ENCODE measurements at places on chromosomes 5 and 9.

DNA sequence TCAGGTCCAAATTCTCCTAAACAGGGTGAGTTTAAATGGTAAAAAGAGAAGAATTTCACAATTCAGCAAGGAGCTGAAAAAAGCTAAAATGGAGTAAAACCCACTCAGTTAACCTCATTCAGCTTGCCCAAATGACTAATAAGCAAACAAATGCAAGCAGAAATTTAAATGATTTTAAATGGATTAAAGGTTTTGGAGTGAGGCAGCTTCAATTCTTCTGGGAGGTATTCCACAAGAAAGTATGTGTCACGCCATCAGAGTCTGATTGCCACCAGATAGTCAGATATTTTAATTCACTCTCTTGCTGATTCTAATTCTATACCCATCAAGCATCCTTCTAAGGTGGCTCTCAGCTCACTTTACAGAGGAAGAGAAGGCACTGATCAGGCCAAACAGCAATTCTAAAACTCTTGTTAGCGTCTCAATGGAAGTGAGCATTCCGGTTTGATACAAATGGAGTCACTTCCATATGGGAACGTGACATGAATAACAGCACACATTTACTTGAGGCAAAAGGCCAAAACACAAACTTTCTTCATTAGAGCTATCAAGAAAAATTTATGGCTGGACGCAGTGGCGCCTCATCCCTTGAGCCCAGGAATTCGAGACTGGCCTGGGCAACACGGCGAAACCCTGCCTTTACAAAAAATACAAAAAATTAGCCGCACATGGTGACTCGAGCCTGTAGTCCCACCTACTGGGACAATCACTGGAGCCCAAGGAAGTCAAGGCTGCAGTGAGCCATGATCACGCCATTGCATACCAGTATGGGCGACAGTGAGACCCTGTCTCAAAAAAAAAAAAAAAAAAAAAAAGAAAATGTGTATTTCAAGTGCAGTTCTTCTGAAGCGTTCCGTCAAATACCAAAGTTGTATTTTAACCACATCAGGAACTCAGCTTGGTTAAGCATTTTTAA is 2.0 kb downstream of the CLK4 start:
- no peak for DNase-seq

- peak; percentile 60 for DNase-seq
Measured at GRCh38 chr9:93952784-93953495, 2.2 kb downstream of the BARX1 start.

GRCh38 chr9:89740722-89741121 is 135.9 kb downstream of the GADD45G start:
- no peak for DNase-seq

DNA sequence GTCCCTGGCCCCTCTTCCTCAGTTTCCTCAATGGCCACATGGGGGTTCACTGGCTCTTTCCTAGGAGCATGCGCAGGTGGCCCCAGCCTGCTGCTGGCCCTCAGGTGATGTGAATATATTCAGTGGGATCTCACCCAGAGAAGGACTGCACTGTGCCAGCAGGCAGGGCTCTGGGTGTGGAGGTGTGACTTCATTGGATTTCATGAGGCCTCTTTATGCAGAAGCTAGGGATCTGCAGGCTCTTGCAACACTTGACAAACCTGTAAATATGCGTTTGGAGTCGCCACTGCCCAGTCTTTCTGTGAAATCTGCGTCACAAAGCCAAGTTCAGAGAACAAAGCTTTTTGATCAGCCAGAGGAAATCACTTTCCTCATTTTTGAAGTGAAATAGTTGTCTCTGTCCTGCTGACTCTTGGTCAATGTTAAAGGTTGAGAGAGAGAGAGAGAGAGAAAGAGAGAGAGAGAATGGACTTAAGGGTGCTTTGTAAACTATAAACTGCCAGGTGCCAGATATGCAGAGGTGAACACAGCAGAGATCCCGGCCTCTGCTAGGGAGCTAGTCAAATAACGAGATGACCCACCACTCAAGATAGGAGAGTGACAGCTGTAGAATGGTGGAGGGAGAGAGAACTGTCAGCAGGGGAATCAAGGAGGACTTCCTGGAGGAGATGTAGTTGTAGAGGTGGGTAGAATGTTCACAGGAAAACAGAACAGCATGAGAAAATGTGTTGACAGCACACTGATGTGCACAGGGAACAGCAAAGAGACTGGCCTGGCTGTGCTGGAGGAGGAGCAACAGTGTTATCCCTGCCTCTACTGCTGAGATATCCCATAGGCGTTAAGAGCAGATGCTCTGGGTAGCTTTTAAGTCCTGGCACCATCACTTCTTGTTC is 167.0 kb upstream of the ZNF618 start:
- no peak for DNase-seq

- DNase-seq: no peak
Measured at GRCh38 chr5:96901384-96901783, 25.1 kb downstream of the ERAP2 start.

DNA sequence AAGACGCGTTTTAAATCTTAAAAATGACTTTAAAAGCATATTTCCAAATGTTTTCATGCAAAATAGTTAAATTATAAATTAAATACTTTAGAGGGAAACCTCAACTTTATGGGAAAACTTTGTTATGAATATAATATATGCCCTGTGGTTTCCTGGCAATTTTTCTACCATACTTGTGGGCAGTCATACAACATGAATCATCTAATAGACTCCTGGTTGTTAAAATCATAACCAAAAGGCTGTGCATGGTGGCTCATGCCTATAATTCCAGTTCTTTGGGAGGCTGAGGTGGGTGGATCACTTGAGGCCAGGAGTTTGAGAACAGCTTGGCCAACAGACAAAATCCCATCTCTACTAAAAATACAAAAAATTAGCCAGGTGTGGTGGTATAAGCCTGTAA is 18.2 kb downstream of the ATP10B start:
- no peak for DNase-seq

DNA sequence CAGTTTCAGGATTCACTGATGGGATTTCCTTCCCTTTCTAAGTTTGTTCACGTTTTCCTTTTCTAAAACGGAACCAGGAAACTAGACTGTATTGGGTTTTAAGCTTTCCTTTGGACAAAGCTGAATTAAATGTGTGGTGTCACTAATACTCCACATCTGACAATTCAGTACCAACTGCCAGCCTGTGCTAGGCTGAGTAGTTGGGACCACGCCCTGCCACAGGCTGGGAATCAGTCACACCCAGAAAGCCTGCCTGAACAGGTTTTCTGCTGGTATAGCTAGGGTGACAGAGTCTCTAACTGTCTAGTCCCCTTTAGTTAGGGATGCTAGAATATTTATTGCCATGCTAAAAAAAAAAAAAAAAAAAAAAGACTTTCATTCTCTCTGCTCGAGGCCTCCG is 15.6 kb downstream of the SPACA9 start:
- no peak for DNase-seq

DNA sequence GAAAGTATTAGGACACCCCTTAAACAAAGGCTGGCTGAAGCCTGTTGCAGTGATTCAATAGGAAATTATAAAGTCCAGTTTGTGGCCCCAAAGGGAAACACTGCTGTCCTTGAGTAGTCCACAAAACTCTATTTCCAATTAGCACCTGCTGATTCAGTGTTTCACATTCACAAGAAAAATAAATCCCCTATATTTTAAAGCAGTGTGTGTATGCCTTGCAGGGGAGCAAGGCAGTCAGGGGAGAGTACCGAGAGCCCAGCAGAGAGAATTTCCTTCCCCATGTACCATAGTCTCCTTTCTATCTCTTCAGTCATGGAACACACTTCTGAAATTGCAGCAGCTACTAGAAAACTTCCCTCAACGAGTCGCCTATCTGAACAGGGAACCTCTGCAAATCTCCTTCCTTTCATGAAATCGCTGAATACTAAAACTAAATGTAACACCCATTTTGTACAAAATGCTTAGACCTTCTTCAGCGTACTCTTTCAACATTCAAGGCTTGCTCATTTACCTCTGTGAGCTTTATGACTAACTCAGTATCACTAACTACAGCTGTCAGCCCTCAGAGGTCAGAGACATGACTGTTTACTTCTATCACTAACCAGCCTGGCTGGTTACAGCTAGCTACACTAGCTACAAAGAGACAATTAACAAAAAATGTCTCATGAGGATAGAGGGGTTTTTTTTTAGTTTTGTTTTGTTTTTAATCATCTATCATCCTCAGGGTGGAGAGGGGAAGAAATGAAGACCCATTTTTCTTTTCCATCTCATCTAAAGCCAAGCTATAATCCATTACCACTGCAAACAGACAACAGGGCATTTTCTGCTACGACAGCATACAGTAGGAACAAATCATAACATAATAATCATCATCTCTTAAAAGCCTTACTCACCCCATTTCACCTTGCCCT is 188.7 kb downstream of the EBF1 start:
- DNase-seq: no peak

DNA sequence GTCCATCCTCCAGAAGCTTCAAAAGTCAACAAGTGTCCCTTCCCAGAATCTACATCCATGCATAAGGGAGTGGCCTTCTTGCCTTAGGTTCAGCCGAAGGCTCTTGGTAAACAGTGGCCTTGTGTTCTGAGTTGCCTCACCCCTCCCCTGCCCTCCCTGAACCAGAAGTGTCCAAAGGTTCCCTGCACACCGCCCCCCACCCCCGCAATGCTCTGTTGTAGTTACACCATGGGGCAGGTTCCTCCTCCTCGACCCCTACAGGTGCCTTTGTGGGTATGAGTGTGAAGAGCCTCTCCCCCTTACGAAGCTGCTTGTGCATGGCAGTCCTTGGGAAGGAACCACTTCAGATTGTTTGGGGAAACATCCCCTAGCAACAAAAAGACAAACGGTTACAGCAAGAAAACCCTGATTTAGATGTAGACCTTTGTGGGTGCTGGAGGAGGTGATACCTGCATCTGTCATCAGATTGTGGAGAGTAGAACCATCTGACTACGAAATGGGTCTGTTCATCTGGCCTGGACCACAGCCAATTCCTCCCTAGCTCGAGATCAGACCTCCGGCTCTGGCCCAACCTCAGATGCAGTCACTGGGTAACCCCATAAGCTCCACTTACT is 7.1 kb downstream of the SPACA9 start:
- DNase-seq: no peak

- DNase-seq: no peak
Measured at GRCh38 chr5:32405507-32405906, 39.0 kb downstream of the ZFR start.

DNA sequence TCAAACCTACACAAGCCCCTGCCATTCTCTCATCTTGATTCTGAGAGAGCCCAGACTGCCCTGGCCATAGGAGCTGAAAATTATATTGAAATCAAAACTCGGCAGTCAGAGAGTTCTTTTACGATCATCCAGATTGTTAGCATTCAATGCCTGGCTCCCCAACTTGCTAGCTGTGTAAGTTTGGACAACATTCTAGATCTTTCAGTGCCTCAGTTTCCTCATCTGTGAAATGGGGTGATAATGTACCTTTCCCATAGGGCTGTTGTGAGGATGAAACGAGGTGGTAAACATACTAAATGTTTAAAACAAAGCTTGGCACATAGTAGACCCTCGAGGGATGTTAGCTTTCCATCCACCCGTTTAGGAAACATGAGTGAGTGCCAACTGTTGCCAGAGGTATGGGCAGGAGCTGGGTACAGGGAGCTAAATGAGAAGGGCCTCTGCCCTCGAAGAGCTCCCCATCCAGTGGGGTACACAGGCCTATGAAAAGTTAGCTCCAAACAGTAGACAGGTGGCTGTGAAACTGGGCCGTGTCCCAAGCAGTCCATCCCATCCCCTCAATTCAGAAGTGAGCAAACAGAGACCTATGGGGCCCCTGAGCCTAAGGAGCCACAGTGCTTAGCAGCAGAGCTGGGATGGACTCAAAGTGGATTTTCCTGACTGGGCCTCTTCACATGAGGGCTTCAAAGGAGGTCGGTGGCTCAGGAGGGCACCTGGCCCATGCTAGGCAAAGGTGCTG is 17.3 kb upstream of the IGFBPL1 start:
- no peak for DNase-seq

DNA sequence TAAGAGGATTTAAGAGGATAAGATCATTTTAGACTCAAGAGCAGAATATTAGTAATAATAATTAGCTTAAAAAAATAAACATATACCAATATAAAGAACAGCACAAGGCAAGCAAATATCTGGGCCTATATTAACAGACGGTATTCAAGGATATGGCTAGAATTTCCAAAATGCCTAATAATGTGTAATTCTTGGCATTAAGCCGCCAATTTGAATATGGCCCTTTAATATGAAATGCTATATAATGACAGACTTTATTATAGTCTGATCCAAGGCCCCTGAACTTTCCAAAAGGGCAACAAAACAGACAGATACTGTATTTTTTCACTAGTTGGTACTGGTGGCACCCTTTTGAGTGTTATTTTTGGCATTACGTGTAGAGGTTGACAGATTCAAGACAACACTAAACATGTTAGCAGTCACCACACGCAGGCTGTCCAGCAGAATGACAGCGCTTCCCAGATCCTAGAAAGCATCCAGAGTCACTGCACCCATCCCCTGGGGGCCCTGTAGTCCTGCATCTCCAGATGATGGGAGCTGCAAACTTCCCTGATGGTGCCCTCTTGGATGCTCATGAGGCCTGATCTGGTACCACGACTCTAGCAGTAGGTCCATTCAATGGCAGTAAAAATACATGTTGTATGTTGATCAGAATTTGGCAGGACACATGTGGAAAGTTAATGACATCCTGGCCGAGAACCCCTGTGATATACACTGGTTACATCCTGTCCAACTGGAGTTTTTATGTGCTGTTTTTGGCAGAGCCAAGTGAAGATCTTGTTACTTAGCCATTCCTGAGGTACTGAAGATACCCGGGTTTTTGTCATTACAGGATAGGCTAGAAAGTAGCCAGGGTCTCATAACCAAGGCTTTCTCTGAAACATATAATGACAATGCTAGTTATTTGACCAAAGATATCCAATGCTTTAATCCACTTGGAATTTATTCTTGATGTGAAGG is 1.7 kb upstream of the ABL1 start:
- peak; percentile 78 for DNase-seq

- no peak for DNase-seq
Measured at GRCh38 chr5:149904977-149905376, 39.6 kb downstream of the PDE6A start.

DNA sequence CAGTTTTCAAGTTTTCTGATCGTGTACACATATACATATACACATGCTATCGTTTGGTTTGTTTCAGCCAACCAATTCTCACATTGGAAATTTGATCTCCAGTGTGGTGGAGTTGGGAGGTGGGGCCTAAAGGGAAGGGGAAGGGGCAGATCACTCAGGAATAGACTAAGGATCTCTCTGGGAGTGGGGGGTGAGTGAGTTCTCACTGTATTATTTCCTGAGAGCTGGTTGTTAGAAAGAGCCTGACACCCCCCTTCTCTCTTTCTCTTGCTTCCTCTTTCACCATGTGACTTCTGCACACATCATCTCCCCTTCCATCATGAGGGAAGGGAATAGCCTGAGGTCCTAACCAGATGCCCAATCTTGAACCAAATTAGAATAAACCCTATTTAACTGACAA is 551.7 kb downstream of the MAT2B start:
- no peak for DNase-seq

DNA sequence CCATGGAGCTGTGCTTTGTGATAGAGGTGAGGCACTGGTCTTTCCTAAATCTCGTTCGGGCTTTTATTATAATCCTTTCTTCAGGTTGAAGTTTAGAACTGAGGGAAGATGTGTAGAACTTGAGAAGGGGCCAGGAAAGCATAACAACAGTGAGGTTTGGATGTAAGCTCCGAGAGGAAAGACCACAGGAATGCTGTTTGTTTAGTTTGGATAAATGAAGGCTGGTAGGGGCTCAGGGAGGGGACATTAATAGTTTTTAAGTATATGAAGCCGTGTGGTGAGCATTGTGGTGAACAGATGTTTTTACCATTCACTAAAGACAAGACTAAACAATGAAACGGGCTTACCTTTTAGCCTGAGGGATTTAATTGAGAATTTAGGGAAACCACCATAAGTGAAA is 130.8 kb downstream of the ARHGAP26 start:
- DNase-seq: no peak

GRCh38 chr9:111890334-111890733 is 6.3 kb upstream of the UGCG start:
- DNase-seq: no peak

- DNase-seq: no peak
Measured at GRCh38 chr9:130242270-130243014, 23.1 kb upstream of the HMCN2 start.

Data from SK-N-SH (cell line).